ENCODE measurements at places on chromosomes 5 and 9.
A peak's percentile ranks its signal among the peaks of the same experiment; 100 is the strongest.

- no peak for DNase-seq
These were observed 26.1 kb downstream of the GLT6D1 start for GRCh38 chr9:135612981-135613910.

DNA sequence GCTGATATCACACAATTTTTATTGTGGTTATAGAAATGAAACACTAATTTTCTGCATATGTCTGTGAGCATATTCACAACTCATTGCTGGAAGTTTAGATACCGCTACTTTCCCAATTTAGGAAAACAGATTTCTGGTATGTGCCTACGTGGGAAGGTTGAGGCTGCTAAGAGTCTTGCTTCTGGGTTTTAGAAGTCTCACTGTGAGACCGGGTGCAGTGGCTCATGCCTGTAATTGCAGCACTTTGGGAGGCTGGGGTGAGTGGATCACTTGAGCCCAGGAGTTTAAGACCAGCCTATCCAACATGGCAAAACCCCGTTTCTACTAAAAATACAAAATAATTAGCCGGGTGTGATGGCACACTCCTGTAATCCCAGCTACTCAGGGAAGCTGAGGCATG is 39.6 kb downstream of the UBAP1 start:
- DNase-seq: no peak

DNA sequence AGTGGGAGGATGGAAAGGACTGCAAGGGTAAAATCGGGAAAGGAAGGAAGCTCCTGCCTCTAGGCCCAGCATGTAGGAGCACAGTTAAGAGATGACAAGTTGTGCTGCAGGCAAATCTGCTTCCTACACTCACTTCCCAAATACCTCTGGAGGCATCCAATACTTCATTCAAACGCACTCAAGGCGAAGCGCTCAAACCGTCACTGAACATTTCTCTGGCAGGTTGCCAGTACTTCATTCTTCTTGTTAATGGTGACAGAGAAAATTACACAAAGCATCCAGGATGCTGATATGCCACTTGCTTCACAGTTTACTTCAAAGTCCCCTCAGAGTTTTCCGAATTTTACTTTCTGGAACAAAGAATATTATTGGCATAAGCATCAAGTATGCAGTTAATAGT is 59.8 kb downstream of the NREP start:
- DNase-seq: no peak

DNA sequence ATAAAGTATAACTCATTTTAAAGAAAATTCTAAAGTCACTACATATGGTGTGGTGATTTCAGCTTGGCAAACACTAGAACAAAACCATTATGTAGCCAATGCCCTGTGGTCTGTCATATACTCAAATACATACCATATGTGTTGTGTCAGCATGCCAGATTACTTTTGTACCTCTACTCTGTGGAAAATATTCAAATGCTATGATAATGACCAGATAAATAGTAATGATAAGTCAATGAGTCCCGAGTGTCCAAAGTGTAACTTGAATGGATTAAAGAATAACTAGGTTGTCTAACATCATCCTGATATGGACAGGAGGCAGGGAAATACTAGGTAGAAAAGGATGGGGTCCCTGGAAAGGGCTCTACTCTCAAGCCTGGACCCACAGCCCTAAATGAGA is 58.0 kb upstream of the IL6ST start:
- DNase-seq: no peak

DNA sequence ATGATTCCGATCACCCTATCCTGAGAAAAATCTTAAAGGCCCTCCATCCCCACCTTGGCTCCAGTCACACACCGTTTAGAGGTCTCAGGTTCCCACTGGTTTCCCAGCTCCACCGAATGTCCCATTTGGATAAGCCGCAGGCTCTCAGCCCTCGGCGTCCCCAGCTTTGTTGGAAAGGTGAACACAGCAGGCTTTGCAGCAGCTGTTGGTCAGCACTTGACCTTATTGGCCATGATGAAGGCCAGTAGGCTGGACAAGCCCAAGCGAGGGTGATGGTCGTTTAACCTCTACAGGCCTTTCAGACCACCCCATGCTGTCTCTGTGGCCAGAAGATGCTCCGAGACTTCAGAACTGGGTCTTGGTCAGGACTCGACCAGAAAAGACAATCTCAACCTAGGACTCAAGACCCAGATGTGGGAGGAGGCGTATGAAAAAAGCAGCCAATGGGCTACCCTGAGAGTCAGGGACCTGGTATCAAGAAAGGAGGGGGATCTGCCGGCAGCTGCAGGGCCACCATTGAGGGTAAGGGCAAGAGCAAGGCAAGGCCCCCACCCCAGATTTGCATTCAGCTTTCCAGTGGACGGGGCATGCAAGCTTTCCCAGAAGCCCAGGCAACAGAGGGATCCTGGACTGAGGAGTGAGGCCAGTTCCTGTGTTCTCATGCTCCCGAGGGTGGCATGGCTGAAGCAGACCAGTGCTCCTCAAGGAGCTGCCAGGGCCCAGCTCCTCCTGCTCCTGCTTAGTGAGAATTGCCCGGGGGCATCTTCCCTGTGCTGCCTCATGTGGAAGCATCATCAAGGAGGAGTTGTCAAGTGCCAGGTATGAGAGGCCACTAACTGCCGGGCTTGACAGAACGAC is 13.4 kb downstream of the UBE2QL1 start:
- no peak for DNase-seq

DNA sequence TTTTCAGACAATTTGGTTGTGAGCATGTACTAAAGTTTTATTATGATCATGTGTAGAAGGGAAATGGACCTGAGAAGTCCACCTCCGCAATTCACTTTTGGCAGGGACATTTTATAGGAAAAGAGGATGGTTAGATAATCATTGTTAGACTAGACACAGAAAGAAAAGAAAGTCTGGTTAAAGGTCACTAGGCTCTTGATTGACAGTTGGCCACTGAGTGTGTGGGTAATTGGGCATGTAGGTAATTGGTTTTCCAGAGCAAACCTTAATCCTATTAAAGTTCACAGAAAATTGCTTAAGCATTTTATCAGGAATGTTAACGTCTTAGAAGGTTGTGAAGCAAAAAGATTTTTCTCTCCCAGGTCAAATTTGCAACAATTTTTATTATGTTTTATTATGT is 158.5 kb upstream of the CLINT1 start:
- DNase-seq: no peak

DNA sequence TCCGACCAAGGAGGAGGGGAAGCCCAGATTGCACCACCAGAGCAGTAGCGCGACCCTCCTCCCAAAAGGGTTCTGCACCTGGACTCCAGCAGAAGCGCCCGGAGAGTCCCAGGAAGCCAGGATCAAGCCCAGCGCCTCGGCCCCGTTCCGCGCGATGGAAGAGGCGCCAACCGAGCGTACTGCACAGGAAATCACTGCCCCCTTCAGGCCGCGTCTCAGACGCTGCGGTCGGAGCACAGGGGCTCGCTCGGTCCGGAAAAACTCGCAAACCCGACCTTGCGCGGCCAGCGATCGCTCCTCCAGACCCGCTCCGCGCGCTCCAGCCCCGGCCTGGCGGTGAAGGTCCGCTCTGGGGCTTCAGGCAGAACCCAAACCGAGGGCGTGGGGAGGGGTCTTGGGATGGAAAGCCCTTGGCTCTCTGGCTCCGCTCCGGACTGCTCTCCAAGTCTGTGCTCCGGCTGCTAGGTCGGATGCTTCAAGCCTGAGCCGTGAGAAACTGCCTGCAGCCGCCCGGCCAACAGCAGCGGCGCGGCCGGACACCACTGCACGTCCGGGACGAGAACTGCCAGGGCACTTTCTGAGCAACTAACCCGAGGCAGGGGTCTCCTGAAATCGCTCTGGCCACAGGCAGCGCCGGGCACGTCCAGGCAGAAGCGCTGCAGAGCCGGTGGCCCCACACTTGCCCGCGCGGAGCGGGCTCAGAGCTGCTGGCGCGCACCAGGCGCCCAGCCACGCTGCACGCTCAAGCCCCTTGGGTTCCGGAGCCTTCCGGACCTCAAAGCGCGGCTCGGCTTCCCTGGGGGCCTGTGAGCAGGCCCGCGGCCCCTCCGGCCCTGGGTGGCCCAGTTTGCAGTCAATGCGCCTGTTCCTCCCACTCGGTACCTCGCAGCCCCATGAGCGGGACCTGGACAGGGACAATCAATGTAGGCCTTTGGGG is 1.3 kb downstream of the GABBR2 start:
- no peak for DNase-seq

GRCh38 chr5:88839238-88839637 is 43.7 kb downstream of the MEF2C start:
- no peak for DNase-seq

DNA sequence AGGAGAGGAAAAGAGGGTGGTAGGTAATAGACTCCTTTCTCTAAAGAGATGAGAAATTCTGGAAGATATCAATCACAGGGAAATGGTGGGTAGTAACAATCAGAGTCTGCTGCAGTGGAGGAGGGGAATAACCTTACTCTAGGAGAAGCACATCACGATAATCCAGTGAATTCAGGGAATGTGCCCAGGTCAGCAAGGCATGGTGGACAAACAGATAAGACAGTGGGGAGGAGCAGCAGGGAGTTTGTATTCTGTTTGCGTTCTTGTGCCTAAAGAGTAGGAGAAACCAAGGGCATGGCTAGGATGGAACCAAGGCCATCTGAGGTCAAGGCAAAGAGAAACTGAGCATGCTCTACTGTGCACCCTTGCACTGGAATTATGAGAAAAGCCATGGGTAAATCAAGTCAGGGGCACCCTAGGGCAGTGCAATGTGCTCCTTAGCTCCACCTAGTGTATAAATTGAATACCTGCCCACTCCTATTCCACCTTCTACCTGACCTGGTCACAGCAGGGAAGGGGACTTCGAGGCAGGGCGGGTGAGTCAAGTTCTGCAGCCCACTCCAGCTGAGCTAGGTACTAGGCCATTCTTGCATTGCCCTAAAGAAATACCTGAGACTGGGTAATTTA is 31.6 kb downstream of the RETREG1 start:
- no peak for DNase-seq

- DNase-seq: no peak
These were observed 13.2 kb downstream of the PHF19 start for GRCh38 chr9:120863833-120864232.

DNA sequence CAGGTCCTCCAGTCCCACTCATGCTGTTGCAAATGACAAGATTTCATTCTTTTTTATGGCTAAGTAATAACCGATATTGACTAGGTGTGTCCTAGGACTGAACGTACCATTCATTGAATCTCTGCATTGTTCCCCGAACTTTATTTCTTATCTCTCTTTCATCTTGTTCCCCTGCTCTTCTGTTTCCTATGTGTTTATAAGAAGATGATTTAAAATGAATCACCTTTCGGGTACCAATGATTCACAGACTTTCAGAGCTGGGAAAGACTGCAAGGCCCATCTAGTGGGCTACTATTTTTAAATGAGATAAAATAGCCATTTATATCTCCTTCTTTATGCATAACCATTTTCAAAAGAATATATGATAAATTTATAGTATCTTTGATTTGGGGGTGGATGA is 133.0 kb downstream of the CDH18 start:
- no peak for DNase-seq

DNA sequence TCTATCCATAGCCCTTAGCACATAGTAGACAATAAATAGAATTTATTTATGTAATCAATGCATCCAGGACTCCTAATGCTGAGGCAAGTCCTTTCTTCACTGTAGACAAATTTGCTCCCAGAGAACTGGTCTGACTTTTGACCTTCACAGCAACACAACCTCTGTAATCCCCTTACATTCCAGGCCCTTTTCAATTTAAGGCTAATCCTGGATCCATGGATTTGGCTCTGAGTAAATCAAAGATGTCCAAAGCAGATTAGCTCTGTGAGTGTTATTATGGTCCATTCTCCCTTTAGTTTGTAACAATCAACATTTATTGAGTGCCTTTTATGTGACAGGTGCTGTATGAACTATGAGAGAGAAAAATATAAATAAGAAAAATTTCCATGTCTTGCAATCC is 27.4 kb upstream of the TMC1 start:
- DNase-seq: no peak

GRCh38 chr5:139752506-139753473 is 42.8 kb upstream of the PSD2 start:
- peak; percentile 6 for DNase-seq

- no peak for DNase-seq
These were observed 32.4 kb downstream of the STK32A start for GRCh38 chr5:147267082-147267832.

- no peak for DNase-seq
These were observed 309.3 kb downstream of the BNC2 start for GRCh38 chr9:16561121-16561520.

DNA sequence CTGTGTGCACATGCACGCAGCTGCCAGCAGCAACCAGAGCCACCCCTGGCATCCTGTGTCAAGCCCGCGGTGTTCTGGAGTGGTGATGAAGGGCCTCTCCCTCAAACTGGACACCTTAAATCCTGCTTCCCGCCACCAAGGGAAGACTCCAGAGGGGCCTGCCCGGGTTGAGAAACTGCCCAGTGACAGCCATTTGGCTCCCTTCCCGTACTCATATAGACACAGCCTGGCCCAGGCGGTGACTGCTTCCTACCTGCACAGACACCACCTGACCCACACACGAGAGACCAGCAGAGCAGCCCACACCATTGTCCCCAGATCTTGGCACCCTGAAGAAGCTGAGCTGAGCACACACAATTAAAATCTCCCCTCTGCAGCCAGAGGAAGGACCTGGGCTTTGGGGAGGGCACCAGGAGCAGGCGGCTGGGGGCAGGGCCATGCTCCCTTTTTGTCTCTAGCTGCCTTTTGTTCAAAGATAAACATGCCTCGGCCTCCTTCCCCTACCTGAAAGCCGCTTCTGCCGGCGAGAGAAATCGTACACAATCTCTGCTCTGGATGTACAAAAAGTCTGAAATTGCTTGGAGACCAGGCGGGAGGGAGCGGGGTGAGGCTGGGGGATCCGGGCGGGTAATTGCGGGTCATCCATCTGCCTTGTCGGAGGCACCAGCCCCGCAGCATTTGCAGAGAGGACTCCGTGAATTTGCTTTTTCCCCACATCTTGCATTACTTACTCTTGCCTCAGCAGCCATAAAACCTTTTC is 78.4 kb downstream of the TSPAN17 start:
- DNase-seq: no peak

GRCh38 chr9:99628849-99629620 is 192.7 kb upstream of the NR4A3 start:
- DNase-seq: no peak

- DNase-seq: no peak
These were observed 164.1 kb downstream of the IRX2 start for GRCh38 chr5:2587189-2588031.

GRCh38 chr9:19087106-19088000 is 15.4 kb downstream of the HAUS6 start:
- DNase-seq: no peak

- no peak for DNase-seq
These were observed 112.1 kb upstream of the LMX1B start for GRCh38 chr9:126501383-126502331.

GRCh38 chr5:118253225-118254061 is 734.9 kb downstream of the DTWD2 start:
- DNase-seq: no peak
